ENCODE measurements at places on chromosomes 13 and 19. TPM values are rescaled to one million over a fixed set of nuclear protein-coding genes. Genes with fewer than 3 reads are reported as not detected.

The ZNF763 gene
- 1.3 TPM for polyA plus RNA-seq

GRCh38 chr13:103187721-103188156 lies 121.5 kb upstream of the SLC10A2 start:
- DNase-seq: no peak

GRCh38 chr13:45879666-45880065 lies 28.1 kb upstream of the SIAH3 start:
- DNase-seq: no peak

- DNase-seq: no peak
Measured at GRCh38 chr13:25494698-25495411, 123.1 kb downstream of the ATP8A2 start.

DNA sequence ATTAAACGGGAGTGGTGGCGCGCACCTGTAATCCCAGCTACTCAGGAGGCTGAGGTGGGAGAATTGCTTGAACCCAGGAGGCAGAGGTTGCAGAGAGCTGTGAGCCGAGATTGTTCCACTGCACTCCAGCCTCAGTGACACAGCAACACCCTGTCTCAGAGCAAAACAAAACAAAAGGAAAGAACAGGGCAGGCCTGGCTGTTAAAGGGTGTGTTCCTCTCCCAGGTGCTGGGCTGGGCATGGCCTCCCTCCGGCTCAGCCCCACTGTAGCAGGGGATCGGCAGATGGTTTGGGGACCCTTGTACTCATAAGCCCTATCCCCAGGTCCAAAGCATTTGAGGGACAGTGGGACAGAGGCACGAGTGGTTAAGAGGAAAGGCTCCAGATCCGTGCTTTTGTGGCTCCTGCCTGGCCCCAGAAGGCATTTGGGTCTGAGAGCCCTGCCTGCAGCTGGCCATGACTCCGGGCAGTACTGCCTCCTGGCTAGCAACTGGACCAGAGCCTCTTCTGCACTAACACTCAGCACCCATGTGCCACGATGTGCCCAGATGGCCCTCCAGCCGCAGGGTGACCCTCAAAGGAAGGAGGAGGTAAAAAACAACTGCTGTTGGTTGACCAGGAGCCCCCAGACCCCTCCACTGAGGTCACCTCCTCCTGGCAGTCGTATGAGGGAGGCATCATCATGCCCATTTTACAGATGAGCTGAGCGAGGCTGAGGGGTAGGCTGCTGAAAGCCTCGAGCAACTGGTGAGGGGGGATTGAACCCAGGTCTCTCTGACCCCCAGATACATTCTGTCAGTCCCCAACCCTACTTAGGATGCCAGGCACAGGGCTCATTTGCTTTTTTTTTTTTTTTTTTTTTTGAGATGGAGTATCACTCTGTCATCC lies 10.0 kb downstream of the RFX1 start:
- no peak for DNase-seq

DNA sequence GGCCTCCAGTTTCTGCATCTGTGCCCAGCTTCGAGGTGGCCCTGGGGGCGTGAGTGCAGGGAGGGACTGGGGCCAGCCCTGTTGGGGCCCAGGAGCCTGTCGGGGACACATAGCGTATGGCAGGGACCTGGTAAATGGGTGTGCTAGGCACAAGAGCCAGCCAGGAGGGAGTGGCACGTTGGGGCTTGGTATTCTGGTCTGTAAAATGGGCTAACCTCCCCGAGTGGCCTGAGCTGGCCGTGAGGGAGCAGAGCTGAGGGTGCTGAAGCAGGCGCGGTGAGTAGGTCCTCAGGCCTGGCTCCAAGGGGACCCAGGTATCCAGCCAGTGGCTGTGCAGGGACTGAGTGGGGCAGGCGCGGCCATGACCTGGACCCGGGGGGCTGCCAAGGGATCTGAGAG lies 4.3 kb downstream of the PTOV1 start:
- DNase-seq: no peak
